ENCODE measurements at places on chromosomes 2 and 18.

DNA sequence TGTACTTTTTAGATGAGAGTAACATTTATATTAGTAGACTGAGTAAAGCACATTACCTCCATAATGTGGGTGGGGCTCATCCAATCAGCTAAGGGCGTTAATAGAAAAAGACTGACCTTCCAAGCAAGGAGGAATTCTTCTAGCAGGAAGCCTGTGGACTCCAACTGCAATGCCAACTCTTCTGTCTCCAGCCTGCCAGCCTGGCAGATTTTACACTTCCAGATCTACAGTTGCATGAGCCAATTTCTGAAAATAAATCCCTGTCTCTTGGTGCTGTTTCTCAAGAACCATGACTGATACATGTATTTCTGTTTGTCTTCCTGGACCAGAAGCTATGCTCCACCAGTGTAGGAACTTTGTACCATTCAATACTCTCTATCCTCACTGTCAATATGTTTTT, 69.0 kb upstream of the LMAN1 start:
- no peak for DNase-seq

GRCh38 chr2:223451-223850, 40.4 kb downstream of the SH3YL1 start:
- DNase-seq = no peak

DNA sequence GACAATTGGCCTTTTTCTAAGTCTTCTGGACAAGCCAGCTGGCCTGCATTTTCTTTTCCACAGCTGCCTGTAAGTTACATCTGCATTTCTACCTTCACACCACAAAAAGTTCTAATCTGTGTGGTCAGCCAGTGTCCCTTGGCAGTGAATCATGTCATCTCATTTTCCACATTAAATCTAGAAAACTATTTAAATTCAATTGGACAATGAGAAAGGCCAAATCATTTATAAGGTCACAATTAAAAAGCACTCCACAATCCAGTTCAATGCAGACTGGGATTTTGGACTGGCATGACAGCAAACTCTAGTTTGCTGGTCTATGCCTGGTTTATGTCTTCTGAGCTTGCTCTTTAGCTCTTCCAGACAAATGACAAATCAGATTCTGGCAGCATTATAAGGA, 494.2 kb upstream of the SPHKAP start:
- peak; percentile 60 for DNase-seq

- DNase-seq = no peak
Measured at GRCh38 chr2:129008055-129008880, 689.6 kb upstream of the HS6ST1 start.

DNA sequence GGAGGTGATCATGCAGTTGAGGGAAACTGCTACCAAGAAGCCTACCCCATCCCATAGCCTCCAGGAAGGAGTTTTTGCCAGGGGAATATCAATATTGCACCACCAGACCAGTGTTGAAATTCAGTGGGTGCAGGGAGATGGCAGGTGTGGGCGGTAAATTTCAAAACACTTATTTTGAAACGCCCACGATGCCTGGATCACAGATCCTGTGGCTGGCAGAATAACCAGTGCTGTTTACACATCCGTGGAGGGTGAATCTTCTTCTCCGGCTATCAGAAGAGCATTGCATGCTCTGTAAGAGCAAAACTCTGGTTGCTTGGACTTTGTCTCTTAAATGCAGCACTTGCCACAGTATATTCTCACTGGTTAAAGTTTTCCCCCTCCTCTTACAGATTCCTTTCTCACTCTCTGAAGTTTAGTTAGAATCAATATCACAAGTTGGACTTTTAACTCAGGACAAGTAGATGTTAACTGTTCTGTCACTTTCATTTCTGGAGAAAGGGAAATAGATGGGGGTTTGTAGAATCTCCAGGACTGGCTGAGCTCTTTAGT, 70.5 kb upstream of the ZCCHC2 start:
- peak; percentile 67 for DNase-seq
